Activated CD8-positive, alpha-beta memory T cell treated with anti-CD3 and anti-CD28 coated beads for 48 hours (primary cell): ENCODE measurements at places on chromosomes 12 and 14.

GRCh38 chr12:1373901-1374735 is 220.3 kb downstream of the FBXL14 start:
- no peak for DNase-seq

GRCh38 chr14:69090187-69090789 is 62.6 kb downstream of the DCAF5 start:
- no peak for DNase-seq

DNA sequence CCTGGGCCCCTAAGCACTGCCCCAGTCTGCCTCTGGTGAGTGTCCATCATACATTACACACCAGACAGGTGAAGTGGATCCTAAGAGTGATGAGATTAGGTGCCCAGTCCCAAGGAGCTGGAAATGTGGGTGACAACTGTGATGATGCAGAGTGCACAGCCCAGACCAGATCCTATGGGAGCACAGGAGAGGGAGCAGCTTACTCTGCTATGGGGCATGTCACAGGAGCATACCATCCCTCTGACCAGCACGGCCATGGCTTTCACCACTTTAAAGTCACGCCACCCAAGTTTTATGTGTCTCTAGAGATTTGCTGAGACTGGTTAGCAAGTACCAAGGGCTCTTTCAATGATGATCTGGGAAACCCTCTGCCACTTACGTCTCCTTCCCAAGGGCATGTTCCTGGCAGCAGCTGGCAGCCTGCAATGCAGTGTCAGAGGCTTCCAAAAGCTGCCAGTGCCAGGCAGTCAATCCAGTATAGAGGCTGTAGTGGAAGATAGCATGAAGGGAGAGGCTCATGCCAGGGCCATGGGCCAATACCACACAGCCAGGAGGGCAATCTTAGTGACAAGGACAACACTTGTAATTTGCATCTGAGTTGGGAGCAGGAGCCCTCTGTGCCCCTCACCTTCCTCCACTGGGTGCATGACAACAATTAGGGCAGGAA is 40.2 kb downstream of the STAB2 start:
- DNase-seq, result no peak

DNA sequence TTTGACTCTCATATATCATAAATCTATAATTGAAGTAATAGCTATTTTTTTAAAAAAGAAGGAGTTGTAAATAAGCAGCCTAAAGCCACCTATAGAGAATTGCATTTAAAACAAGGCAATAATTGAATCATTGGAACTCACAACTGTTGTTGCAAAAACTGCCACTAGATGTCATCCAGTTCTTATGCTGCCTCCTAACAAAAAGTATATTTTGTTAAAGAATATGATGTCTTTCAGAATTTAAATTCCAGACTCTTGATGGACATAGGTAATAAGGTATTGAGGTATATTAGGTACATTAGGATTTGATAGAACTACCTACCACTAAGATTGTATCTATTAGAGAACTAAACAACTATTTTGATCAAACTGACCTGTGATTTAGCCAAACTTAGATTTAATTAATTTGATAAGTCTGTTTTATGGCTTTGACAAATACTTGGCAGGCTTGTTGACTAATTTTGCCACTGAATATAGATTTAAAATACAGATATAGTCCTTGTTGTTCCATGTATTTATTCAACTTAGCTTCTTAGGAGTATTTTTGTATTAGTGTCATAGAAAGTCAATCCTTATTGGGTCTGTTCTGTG is 401.4 kb downstream of the RPL10L start:
- DNase-seq, result no peak

DNA sequence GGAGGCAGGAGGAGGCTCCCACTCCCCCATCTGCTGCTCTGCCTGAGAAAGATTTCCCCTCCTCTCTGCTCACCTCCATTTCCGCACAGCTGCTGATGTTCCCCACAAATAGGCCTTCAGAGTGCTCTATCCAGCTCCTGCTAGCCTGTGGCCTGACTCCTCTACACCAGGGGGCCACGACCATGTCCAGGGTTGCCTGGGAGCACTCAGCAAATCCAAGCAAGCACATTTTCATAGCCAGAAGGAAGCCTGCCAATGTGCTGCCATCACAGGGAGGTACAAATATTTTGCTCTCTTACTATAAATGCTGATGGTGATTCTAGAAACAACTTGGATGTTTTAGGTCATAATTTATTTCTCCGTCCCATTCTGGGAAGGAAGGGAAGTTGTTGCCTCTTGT is 17.3 kb downstream of the KCNA5 start:
- DNase-seq, result no peak

DNA sequence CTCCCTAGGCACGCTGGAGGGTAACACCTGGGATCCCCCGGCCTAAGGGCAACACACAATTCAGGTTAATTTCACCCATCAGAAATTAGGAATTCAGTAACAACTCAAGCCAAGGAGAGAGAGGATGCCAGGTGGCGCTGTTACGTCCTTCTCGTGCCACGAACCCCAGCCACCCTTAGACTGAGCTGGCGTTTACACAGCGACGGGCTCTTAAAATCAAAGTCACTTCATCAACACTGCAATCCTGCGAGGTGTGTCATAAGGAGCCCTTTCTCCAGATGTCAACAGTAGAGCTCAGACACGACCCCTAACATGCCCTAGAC is 110.6 kb upstream of the TMEM132D start:
- DNase-seq, result no peak

- no peak for DNase-seq
These were observed 126.2 kb downstream of the CRADD start for GRCh38 chr12:93803424-93803807.

DNA sequence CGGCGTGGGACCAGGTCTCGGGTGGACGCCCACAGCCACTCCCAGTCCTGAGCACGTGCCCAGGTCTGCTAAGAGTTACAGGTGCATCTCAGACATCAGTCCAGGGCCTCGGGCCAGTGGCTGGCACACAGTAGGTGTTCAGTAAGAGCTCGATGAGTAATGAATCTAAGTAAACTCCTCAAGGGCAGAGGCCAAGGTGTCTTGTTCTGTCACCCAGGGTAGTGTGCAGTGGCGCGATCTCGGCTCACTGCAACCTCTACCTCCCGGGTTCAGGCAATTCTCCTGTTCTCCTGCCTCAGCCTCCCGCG is 11.2 kb downstream of the TTC7B start:
- DNase-seq, result no peak

DNA sequence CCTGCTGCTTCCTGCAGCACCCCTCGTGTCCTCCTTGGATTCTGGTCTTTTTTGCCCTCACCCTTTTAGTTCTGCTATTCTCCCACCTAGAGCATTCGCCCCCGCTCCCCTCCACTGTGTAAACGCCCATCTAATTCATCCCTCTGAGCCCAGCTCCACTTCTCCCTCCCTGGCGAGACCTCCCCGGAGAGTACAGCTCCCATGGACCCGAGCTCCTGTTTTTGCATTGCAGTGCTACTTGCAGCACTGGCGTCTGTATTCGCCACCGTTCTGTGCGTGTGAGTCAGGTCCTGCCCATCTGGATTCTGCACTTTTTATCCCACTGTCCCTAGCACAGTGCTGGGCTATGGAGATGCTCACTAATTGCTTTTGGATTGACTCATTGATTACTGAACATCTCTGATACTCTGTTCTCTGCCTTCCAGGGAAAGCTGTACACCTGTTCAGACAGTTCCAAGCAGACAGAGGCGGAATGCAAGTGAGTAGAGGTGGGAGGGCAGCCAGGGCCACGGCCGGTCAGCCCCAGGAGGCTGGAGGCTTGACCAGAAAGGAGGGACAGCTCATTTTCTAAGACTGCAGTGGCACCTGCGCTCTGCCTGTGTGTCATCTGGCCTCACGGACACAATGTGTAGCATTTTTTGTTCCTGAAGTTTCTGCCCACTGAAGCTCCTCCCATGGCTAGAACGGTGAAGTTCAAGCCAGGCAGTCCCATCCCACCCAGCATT is 188.4 kb upstream of the FKBP4 start:
- no peak for DNase-seq

DNA sequence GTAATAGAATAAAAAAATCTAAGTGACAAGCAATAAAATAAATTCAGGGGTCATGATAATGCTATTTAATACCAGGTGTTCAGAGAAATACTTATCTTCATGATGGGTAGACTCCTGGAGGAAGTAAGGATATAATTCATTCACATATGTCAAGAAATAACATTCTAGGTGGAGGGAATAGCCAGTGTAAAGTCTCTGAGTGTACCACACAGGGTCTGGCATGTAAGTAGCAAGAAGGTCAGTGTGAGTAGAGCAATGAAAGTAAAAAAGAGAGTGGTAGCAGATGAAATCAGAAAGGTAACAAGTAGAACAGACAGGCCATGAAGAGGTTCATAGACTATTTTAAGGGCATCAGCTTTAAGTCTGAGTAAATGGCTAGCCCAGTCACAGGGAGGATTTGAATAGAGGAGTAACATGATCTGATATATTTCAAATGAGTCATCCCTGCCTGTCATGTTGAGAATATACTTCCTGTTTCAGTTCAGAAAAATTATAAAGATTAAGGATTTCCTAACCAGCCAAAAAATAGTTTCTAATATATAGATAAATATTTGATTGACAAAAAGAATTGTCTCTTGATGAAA is 519.9 kb downstream of the C12orf50 start:
- DNase-seq, result no peak

DNA sequence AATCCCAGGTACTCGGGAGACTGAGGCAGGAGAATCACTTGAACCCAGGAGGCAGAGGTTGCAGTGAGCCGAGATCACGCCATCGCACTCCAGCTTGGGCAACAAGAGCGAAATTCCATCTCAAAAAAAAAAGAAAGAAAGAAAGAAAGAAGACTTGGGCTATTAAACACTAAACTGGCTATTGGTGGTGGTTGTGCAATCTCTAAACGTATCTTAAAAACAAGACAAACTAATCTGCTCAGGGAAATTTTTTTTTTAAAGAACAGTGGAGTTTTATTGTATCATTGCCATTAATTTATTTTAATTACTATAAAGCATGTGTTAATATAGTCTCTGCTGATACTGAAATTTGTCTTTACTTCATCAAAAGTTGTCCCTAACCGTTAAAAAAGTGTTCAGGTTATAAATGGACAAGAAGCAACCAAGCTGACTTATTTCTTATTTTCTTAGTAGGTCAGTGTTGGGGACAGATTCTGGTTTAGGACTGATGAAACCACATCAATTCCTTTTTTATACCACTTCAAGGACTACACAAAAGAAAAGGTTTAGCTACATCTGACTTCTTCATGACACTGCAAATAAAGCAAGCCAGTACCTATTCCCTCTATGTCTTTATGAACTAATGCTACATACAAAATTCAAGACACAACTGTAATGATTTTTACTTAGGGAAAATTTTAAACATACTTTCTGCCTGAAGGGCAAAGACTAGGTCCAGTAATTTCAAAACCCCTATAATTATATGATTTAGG is 68.7 kb upstream of the KRAS start:
- DNase-seq, result no peak

DNA sequence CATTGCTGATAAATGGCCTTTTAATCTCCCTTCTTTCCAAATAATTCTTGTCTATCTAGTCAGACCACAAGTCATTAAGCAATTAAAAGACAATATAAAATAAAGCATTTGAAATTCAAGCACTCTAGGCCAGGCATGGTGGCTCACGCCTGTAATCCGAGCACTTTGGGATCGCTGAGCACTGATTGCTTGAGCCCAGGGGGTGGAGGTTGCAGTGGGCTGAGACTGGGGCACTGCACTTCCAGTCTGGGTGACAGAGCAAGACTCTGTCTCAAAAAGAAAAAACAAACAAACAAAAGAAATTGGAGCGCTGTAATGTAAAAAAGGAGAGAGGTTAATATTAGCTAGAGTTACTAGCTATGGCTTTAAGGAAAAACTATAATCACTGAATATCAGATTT is 30.5 kb upstream of the CSRP2 start:
- DNase-seq, result no peak

DNA sequence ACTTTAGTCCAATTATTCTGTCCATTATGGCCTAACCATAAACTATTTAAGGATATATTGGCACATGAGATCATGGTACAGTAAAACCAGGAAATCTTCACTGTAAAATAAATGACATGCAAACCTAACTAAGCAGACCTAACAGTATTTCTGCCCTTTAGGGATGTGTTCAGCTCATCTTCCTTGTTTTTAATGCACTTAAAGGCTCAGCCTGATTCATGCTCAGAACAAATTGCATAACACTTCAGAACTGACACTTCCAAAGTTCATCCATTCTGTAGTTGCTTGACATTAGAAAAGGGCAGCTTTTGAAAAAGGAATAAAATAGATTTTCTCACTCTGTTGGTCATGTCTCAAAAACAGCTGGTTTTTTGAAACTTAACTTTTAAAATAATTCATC is 708.5 kb downstream of the C12orf50 start:
- no peak for DNase-seq

GRCh38 chr12:120062976-120063579 is 53.5 kb downstream of the RAB35 start:
- no peak for DNase-seq

- no peak for DNase-seq
These were observed 10.4 kb upstream of the EID3 start for GRCh38 chr12:104292872-104293794.

GRCh38 chr12:10160617-10161385 is 11.1 kb downstream of the OLR1 start:
- no peak for DNase-seq

DNA sequence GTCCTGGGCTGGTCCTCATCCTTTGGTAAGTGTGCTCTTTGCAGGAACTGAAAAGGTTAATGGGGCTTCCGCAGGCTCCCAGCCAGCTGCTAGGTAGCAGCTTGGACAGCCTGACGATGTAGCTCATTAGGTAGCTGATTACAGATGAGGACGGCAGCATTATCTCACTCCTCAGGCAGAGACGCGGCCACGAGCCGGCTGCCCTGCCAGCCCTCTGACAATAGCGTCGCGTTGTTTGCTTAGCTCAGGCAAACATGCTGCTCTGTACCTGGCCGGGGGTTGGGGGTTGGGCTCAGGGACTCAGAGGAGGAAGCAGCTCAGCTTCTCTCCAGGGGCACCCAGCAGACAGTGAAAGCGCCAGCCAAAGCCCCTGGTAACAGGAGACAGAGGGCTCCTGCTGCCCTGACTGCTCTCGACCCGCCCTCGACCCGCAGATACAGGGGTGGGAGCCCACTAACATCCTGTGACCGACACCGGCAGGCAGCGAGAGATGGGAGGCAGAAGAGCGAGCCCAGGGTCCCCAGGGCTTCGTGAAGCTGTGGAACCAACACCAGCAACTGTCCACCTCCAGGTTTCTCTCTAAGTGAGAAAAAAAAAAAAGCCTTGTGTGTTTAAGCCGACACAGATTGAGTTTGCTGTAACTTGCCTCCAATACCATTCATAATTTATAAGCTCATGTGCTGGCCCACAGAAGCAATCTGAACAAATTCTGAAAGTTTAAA is 53.4 kb upstream of the DLK1 start:
- no peak for DNase-seq

DNA sequence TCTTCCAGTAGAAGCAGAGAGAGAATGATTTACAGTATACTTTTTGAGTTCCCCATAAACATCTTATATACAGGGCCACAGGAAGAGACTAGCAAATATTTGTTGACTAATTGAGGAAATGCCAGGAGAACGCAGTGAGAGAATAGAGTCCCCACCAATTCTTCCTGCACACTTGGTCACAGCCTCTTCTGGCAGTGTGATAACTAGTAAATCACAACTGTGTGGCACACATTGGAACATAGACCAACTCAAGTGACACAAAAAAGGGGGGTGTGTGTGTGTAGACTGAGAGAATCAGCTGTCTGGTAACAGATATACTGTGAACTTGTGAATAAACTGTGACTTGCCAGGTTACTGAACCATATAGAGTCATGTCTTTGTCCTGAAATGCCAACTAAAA is 10.2 kb downstream of the PFKM start:
- no peak for DNase-seq
